ENCODE measurements at places on chromosomes 3 and 15.
A peak's percentile ranks its signal among the peaks of the same experiment; 100 is the strongest.

DNA sequence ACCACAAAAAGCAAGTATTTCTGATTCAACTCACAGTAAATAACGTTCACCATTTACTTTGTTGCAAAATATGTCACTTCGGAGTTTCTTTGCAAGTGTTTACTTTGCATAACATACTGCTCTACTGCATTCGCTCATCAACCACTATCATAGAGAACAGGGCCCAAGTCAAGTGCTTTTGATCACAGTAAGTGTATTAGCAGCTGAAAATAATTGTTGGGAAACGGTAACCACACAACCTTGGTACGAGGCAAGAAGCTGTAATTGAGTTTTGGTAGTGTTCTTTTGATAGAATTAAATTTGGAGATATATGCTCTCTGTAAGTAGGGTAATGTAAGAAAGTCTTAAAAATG, 80.1 kb downstream of the SATB1 start:
- no peak for DNase-seq

- peak; percentile 30 for DNase-seq
These were observed 2.8 kb downstream of the ADAMTS17 start for GRCh38 chr15:100338971-100339444.

DNA sequence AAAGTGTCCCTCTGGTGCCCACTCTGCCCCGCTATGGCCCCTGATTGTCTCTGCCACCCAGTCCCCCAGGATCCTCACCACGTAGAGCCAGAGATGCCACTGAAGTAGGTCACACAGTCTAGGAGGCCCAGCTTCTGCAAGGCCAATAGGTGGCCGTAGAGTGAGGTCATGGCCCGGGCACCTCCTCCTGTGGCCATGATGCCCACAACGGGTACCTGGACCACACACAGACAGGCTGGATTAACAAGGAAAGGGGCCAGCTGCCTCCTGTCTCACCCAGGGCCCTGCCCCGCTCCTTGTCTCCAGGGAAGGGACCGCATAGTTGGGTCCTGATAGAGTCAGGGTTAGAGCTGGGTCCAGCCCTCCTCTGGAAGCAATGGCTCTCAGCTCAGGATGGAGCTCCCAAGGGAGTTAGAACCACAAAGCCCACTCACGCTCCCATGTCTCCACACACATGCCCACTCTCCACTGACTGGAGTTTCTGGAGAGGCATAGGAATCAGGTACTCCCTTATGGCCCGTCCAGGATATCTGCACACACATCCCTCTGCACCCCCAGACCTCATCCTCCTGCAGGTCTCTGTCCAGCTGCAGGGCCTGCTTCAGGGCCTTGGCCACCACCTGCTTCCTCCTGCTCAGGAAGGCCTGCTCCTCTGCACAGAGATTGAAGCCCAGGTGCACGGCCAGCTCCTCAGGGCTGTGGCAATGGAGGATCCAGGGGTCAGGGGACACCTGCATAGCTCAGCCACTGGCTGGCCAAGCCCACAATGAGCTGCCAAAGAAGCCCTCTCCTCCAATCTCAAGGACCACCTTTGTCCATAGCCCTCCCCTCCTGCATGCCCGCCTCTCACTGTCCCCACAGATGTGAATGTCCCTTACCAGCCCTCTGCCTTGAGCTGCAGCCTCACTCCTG, 13.2 kb downstream of the PLA2G4D start:
- no peak for DNase-seq

DNA sequence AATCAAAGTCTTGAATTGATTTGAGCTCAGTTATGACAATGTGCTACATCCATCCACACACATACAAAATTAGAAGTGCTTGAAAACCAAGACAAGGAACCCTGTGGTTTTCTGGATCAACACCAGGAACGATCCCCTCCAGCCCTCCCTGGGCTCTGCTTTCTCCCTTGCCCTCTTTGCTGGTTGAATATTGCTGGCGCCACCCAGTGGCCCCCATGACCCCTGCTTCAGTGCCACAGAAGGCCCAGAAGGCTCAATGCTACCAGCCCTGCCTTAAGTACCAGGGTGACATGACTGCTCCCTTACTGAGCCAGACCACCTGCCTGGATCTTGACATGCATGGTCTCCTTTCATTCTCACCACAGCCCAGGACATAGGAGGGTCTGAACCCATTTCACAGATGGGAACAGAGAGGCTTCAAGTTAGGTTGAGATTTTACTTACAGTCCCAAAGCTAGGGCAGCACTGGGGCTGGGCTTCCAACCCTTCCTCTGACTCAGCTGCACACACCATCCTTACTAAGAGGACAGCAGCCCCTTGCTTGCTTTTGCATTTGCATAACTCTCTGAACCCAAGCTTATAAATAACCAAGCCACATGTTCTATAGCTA, 15.0 kb downstream of the IL12A start:
- DNase-seq, result peak; percentile 51

GRCh38 chr3:101124125-101124524, 130.9 kb upstream of the ABI3BP start:
- DNase-seq, result no peak

- no peak for DNase-seq
These were observed 250.2 kb downstream of the VGLL3 start for GRCh38 chr3:86740751-86741150.

DNA sequence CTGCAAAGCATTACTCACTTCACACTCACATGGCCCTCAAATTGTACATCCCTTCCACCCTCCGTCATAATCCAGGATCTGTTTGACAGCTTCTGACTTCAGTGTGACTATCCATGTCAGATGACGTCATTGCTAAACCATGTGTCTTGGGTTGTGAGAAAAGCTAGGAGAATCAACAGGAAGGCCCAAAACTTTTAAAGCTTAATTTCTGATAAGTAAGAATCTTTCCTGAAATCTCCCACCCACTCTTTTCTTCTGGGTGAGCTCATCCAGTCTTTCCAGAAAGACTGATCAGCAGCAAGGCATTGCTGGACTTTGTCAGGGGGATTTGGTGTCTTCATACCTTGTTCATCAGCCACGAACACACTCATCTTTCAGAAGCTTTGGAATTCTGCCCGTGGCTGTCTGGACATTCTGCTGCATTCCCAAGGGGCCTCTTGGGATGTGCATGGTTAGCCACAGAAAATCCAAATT, 11.5 kb upstream of the LMCD1 start:
- DNase-seq, result peak; percentile 66

- DNase-seq, result no peak
These were observed 96.7 kb downstream of the NPAP1 start for GRCh38 chr15:24772266-24772665.
